ENCODE measurements at places on chromosomes 2 and 18.
A peak's percentile ranks its signal among the peaks of the same experiment; 100 is the strongest.

DNA sequence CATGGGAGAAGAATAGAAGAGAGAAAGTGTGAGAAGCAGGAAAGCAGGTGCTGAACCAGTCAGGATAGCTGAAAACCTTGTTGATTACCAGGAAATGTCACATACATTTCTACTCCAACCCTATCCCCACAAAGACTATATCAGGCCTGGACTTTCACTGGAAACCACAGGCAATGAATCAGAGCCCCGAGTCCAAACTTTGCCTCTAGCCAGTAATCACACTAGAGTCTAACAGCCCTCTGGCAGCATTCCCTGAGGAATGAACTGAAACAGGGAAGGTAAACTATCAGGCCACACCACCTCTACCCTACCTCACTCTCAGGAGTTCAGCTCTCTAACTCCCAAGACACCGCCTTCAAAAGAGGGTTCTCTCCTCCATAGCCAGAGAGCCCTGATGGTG is 18.7 kb upstream of the IHH start:
- DNase-seq = no peak

DNA sequence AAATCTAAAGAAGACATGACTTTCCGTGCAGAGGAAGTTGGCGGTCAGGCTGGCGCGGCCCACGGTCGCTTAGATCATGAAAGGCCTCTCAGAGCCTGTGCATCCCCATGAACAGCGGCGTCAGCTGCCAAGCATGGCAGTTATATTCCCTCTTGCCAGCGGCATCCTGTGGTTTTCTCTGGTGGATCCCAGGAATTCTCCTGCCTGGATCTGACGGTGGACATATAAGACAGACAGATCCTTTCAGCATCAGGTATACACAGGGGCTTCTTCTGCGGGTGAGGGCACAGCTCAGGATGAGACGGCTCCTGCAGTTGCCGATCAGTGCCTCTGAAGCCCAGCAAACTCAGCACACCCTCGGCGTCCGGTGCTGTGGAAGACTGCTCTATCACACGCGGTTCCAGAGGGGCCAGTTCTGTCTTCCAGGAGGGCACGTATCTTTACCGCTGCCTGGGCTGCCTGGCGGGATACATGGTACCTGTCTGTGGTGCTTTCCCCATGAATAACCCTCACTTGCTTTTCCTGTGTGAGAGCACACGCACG is 157.8 kb downstream of the LDLRAD4 start:
- DNase-seq = no peak

GRCh38 chr2:82795446-82795845 is 1663.6 kb downstream of the SUCLG1 start:
- peak; percentile 25 for DNase-seq

DNA sequence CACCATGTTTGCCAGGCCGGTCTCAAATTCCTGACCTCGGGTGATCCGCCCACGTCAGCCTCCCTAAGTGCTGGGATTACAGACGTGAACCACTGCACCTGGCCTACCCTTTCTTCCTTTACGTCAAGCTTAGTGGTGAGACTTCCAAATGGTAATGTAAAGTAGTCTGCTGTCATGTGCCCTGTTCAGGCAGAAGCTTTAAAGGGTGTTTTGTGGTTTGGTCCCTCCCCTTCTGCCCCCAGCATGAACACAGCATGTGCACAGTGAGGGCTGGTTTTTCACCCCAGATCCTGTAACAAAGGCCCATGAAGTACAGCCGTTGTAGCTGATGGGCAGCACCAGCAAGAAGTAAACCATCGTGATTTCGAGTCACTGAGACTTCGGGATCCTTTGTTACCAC is 2.7 kb upstream of the DTYMK start:
- DNase-seq = no peak

- peak; percentile 26 for DNase-seq
Observed at GRCh38 chr2:158686210-158686691, 108.9 kb upstream of the DAPL1 start.

DNA sequence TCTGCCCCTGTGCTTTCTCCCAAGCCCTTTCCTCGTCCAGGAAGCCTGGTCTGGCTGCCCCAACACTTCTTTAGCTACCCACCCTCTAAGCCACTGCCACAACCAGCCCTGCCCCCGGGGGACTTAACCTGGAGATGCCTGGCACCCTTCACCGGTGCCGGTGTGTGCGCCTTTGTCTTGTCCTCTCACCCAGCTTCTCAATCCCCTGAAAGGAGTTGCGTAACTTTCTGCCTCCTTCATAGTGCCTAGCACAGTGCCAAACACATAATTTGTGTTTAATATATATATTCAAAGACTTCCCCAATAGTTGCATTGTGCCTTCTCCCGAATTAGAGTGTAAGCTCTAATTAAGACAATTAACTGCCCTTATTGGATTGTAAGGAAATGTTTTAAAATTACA is 70.6 kb downstream of the ALK start:
- no peak for DNase-seq

DNA sequence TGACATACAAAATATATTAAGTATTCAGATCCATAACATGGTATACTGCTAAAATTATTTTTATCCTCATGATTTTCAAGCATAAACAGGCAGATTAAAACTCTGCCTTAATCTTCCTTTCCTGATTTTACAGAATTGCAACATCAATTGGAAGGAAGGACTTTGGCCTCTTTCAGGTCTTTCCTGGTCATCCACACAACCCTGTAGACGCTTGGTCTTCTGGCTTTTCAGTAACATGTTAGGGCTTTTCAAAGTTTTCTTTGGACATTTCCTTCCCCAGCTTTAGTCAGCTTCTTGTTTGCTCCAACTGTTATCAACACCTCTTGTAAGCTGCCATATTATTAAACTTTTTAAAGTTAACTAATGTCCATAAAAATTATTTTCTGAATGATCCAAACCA is 1364.9 kb upstream of the NRXN1 start:
- DNase-seq = no peak

GRCh38 chr2:126038861-126039260 is 617.1 kb upstream of the GYPC start:
- DNase-seq = no peak

GRCh38 chr2:45889053-45889452 is 237.6 kb downstream of the PRKCE start:
- no peak for DNase-seq

DNA sequence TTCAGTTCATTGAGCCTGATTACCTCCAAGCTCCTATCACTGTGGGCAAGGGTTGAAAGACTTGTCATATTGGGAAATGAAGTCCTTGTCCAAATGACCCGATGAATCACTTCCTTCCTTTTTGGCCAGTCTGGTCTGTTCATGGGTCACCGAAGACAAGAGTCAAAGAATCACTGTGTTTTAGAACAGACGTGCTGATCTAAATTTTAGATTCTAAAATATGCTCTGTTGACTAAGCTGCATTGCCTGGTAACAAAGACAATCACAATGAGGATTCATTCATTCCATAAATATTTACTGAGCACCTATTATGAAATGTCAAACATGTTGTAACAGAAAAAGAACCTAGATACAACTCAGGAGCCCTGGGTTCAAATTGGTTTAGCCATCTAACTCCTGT is 99.4 kb upstream of the RND3 start:
- peak; percentile 92 for DNase-seq

- no peak for DNase-seq
Observed at GRCh38 chr2:157296490-157296889, 29.1 kb downstream of the ERMN start.

DNA sequence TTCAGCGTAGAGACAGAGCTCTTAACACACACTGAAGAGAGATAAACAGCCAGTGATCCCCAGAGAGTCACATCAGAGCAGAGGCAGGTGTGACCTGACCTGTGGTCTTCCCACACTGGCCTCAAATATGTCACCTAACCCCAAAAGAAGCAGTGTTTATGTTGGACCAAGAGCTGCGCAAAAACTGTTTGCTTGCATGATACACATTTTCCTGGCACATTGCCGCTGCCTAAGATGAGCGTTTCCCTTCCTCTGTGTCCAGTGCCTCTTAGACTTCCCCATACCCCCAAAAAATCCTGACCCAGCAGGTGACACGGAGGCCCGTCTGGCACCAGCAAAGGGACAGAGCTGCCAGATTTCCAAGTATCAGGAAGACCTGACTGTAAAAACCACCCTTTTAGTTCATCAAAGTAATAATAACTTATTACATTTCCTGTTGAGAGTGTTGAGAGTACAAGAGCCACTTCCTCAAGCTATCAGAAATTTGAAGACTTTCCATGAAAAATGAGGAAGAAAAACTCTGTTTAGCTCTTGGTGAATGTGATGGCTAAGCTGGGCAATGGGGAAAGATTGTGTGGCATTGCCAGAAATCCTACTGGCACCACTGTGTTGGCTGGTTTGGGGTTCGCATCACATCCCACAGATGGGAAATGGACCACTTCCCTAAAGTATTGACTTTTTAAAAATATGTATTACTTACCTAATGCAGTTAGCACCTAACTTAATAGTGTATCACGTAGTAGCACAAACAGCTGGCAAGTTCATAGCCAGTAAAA is 6.7 kb downstream of the TNFRSF11A start:
- no peak for DNase-seq

DNA sequence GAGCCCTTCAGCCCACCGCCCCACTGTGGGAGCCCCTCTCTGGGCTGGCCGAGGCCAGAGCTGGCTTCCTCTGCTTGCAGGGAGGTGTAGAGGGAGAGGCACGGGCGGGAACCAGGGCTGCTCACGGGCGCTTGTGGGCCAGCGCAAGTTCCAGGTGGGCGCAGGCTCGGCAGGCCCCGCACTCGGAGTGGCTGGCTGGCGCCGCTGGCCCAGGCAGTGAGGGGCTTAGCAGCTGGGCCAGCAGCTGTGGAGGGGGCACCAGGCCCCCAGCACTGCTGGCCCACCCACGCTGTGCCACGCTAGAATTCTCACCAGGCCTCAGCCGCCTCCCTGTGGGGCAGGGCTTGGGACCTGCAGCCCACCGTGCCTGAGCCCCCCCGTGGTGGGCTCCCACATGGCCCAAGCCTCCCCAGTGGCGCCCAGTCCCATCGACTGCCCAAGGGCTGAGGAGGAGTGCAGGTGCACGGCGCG is 45.2 kb downstream of the SLC5A7 start:
- DNase-seq = no peak

GRCh38 chr18:5987249-5987648 is 91.9 kb upstream of the TMEM200C start:
- no peak for DNase-seq

DNA sequence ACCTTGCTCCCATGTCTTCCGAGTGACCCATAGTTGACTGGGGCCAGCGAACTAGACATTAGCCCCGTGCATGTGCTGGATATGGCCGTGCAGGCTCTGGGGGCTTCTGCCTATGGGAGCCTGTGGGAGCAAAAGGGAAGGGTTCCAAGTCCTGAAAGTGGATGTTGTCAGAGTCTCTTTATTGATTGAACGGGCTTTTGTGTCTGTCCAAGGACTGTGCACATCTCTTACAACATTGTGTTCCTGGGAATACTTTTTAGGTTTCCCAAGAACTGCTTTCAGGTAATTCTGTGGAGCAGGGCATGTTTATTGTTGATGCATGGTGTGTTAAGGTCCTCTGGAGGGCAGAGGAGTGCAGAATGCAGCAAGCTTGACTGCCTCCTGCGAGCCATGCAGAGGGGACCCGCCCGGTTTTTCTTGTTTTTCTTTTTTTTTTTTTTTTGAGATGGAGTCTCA is 5.0 kb downstream of the RNF144A start:
- DNase-seq = no peak

- DNase-seq = no peak
Observed at GRCh38 chr2:131085646-131086045, 7.6 kb downstream of the FAM168B start.

- no peak for DNase-seq
Observed at GRCh38 chr2:10535703-10536102, 87.6 kb upstream of the ODC1 start.

- no peak for DNase-seq
Observed at GRCh38 chr2:181457741-181458425, 697 bp downstream of the ITGA4 start.

GRCh38 chr2:232839411-232840079 is 30.5 kb upstream of the SNORC start:
- DNase-seq = no peak

GRCh38 chr2:47751856-47752414 is 31.0 kb upstream of the MSH6 start:
- no peak for DNase-seq

DNA sequence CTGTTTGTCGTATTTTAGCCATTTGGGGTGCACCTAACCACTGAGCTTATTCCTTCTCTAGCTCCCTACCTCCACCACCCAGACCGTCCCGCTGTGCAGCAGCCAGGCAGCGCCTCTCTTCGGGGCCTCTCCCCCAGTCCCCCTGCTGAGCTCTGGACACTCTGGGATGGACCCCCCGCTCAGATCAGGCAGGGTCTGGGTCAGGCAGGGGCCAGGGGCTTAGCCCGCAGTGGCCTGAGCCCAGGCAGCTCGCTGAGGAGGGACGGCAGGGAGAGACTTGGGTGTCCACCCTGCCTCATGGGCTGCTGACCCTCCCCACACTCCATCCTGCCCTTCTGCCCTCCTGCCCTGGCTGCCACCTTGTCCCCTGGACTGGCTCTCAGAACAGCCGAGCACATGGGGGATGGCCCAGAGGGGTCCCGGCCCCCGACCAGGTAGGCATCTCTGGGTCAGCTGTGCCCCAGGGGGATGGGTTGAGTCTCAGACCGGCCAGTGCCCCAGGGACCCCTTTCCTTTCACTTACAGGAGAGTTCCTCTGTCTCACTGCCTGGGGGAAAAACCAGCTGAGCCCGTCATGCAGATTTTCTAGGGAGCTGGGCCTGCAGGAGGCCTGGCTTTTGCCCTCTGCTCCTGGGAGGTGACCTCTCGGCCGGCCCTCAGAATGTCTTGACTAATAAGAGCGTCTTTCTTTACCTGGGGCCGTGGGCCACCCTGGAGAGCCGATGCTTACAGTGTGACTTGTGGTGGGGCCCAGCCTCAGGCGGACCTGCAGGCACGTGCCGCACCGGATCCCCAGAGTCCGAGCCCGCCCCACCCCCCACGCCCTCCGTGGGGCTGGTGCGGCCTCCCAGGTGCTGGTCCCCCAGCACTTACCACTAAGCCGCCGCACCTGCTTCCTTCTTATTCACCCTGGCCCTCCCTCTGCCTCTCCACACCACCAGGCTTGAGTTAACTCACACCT is 22.8 kb upstream of the PXDN start:
- DNase-seq = no peak

DNA sequence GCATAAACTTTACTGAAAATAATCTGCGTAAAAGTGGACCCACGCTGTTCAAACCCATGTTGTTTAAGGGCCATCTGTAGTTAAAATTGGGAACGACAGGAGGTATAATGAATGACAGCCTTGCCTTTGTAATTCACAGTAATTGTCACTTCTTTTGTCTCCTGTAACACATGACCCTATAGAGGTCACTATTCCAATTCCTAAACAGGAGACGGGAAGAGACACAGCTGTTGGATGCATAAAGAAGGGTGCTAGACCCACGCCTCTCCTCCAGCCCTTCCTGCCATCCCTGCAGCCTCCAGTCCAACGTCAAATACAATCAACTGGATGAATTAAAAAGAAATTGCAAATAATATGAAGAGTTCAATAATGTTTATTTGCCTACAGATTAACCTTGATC is 63.1 kb upstream of the NFATC1 start:
- no peak for DNase-seq

DNA sequence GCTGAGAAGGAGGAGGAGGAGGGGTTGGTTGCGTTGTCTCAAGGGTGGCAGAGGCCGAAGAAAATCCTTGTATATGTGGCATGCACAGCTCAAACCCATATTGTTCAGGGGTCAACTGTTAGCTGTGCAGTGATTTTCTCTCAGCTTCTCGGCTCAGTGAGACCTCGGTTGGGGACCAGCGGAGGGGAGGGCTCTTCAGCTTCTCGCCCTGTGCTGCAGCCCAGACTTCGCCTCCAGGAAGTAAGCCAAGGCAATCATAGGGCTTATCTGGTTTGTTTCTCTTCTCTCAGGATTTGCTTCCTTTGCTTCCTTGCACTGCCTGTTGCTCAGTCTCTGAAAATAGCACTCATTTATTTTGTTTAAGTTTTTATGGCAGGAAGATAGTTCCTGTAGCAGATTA is 85.5 kb downstream of the SOWAHC start:
- DNase-seq = no peak

- no peak for DNase-seq
Observed at GRCh38 chr2:106057206-106057605, 136.9 kb downstream of the UXS1 start.
